ENCODE measurements at places on chromosomes 3 and 15. TPM values are rescaled to one million over a fixed set of nuclear protein-coding genes. Genes with fewer than 3 reads are reported as not detected.

The EXD1 gene
- total RNA-seq: 0.15 TPM

The BFSP2 gene
- 0.67 TPM for total RNA-seq

The C3orf52 gene
- 12.6 TPM for total RNA-seq

The SFMBT1 gene
- 24.4 TPM for total RNA-seq

- H3K36me3 ChIP-seq: no peaks in the 10 kb centered on the region
- no peak overlapping the region for H3K27ac ChIP-seq
- no peaks in the 10 kb centered on the region for H3K27me3 ChIP-seq
- no peak overlapping the region for H3K4me3 ChIP-seq
- no peaks in the 10 kb centered on the region for H3K4me1 ChIP-seq
Measured at GRCh38 chr15:25718169-25718536, 145.0 kb downstream of the ATP10A start.

DNA sequence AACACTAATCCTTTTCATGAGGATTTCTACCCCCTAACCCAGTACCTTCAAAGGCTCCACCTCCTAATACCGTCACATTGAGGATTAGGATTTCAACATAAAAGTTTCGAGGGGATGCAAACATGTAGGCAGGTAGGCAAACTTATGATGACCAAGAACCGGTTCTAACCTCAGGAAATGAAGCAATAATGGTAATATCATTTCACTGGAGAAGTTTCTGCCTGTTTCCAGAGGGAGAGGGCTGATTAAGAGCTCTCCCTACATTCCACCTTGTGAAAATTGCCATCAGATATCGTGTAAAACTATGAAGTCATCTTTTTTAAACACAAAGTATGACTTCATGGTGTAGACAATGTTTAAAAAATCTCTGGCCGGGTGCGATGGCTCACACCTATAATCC, 31.6 kb downstream of the NKIRAS1 start:
- H3K27ac ChIP-seq: no peak overlapping the region
- no peak for DNase-seq
- no peaks in the 10 kb centered on the region for H3K36me3 ChIP-seq
- peaks cover 11% of the 10 kb centered on the region for H3K4me1 ChIP-seq
- H3K27me3 ChIP-seq: no peaks in the 10 kb centered on the region

GRCh38 chr3:71127052-71127831, 456.3 kb downstream of the FOXP1 start:
- H3K27ac ChIP-seq: no peak overlapping the region
- no peak for DNase-seq
- H3K4me3 ChIP-seq: no peak overlapping the region
- no peaks in the 10 kb centered on the region for H3K27me3 ChIP-seq
- H3K36me3 ChIP-seq: no peaks in the 10 kb centered on the region

GRCh38 chr3:170207717-170208116, 14.5 kb upstream of the PRKCI start:
- H3K4me1 ChIP-seq: no peaks in the 10 kb centered on the region
- no peak overlapping the region for H3K27ac ChIP-seq
- H3K36me3 ChIP-seq: no peaks in the 10 kb centered on the region
- no peaks in the 10 kb centered on the region for H3K27me3 ChIP-seq

DNA sequence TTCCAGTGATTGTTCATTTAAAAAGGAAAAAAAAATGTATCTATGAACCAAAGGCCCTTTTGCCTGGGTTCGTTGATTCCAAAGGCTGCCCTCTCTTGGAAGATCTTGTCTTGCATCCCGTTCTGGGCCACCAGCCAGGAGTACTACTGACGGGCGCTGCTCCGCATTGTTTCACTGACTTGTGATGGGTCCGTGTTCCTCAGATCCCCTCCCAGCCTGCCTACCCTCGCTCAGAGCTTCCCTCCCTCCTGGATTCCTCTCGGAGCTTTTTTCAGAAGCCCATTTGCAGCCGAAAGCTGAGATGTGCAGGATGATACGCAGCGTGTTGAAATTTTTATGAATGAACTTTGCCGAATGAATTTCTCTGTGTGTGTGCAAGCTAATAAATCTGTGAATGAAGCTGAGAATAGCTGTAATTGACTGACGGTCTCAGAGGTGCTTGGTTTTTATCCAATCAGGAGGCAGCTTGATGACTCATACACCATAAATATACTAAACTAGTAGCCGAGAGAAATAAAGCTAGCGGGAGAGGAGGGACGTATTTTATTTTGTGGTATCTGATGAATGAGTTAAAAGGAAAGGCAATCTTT, at the start of gene SHC4:
TSS of gene SHC4 (minus strand) at position 396 of the 590 bp plus-strand sequence. CDS start 904 bp downstream, outside the sequence.
- H3K27ac ChIP-seq: no peak within 1 kb of the TSS
- peaks cover 6% of the 10 kb centered on the region for H3K4me1 ChIP-seq
- H3K4me3 ChIP-seq: peak within 1 kb of the TSS; percentile 35
- peaks cover 20% of the 10 kb centered on the region for H3K27me3 ChIP-seq

- DNase-seq: no peak
- H3K27me3 ChIP-seq: no peaks in the 10 kb centered on the region
- H3K36me3 ChIP-seq: no peaks in the 10 kb centered on the region
- peak overlapping the region; percentile 98 for H3K27ac ChIP-seq
- H3K4me3 ChIP-seq: 0 out of 2 replicates have a peak overlapping the region, but pooled peaks have one; percentile 1
Measured at GRCh38 chr15:88986949-88987590, 73.9 kb upstream of the MFGE8 start.

DNA sequence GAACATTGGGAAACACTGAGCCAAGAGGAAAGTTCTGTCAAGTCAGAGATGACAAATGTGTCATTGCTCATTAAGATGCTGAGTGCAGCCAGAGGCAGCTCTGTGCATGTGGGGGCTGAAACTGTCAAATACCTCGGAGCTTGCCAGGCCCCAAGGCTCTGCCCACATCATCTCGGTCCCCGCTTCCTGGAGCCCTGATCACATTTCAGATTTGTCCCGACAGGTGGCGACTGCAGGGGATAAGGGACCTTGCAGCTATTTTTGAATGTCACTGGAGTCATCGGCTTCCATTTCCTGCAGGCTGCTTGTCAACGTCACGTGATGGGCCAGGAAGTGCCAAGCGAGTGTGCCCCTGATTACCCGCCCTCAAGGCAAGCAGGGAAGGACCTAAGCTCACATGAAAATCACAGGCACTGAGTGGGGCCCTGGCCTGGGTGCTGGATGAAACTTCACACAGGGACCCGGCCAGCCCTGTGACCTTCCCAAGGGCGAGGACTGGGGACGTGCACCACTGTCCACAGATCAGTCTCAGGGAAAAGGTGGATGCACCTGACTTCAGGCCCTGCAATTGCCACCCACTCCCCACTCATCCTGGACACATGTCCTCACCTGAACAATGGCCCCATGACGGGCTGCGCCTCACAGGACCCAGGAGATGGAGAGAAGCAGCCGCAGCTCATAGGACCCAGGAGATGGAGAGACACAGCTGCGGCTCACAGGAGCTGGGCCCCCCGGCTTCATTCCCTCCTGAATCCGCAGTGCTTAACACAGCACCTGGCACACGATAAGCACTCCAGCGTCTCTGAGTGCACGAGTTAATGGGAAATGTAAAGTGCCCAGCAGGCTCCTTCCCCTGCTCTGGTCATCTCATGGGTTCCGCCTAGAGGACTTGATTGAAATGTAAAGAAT, 73.4 kb downstream of the NUP210 start:
- H3K4me1 ChIP-seq: no peaks in the 10 kb centered on the region
- H3K27me3 ChIP-seq: no peaks in the 10 kb centered on the region

DNA sequence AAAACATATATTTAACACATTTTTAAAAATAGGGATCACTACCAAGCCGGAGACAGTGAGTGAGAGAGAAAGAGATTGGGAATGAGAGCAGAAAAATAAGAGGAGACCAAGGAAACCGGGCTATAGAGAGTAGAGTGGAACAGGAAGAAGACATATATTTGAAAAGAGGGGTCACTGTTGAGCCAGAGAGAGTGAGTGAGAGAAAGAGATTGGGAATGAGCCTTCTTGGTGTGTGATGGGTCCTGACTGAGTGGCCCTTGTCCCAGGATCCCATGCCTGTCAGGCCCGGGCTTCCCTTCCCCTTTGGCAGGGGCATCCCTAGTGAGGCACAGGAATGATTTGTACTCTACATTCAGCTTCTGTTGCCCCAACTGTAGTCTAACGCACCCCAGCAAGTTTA, 646.6 kb downstream of the NTRK3 start:
- DNase-seq: no peak
- no peak overlapping the region for H3K27ac ChIP-seq
- no peaks in the 10 kb centered on the region for H3K36me3 ChIP-seq
- H3K4me1 ChIP-seq: no peaks in the 10 kb centered on the region
- no peaks in the 10 kb centered on the region for H3K27me3 ChIP-seq
- H3K4me3 ChIP-seq: no peak overlapping the region

- no peaks in the 10 kb centered on the region for H3K27me3 ChIP-seq
- H3K36me3 ChIP-seq: no peaks in the 10 kb centered on the region
- H3K4me1 ChIP-seq: peaks cover 12% of the 10 kb centered on the region
- peak overlapping the region; percentile 68 for H3K4me3 ChIP-seq
Measured at GRCh38 chr3:45596290-45596791, 1.8 kb downstream of the LIMD1 start.

DNA sequence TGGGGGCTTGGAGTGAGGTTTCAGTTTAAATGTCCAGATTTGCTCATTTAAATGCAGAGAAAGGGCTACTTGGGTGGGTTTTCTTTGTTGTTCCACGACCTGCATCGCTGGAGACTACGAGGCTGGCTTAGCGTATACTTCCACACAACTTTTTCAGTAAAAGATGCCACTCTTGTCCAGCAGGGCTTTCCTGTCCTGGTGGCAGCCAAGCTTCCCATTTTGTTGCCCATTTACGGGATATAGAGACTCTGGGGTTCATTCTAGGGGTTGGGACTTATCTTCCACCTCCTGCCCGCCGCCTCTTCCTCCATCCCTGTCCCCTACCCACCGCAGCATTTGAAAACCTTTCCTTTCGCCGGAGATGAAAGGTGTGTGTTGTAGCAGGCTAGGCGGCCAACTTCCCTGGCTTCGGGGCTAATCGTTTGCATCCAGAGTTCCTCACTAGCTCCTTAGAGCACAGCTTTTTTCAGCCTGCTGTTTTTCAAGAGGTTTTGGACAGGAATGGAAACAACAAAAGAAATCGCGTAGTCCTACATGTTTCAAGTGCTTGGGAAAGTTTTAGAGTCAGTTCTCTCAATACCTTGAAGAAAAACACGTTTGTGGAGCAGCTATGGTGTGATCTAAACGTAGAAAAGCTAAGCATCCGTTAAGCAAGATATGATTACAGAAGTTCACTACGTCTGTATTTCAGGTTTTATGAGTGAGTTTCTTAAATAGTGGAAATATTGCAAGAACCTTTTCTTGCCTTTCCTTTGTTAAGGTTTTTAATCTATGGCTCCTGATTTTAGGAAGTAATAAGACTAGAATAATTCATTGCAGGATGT, 843 bp downstream of the CHRNA5 start:
- no peaks in the 10 kb centered on the region for H3K36me3 ChIP-seq
- DNase-seq: peak; percentile 33
- peak overlapping the region; percentile 93 for H3K27ac ChIP-seq
- H3K4me3 ChIP-seq: peak overlapping the region; percentile 85

DNA sequence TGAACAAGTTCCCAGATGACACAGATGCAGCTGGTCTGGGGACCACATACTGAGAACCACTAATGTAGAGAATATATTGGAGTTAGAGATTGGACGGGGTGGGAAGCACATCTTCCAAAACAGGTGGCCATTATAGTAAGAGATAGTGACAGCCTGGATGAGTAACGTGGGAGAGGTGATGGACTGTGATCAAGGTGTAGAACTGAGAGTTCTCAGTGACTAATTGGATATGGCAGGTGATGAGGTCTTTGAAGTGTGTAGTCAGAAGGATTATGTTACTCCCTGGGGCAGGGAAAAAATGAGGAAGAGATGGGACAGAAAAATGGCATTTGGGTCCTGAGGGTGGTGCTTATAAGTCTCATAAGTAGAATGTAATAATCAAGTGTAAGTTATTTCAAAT, 66.6 kb downstream of the KCNMB2 start:
- H3K27ac ChIP-seq: no peak overlapping the region
- H3K36me3 ChIP-seq: no peaks in the 10 kb centered on the region
- H3K4me1 ChIP-seq: no peaks in the 10 kb centered on the region
- DNase-seq: no peak
- no peaks in the 10 kb centered on the region for H3K27me3 ChIP-seq

DNA sequence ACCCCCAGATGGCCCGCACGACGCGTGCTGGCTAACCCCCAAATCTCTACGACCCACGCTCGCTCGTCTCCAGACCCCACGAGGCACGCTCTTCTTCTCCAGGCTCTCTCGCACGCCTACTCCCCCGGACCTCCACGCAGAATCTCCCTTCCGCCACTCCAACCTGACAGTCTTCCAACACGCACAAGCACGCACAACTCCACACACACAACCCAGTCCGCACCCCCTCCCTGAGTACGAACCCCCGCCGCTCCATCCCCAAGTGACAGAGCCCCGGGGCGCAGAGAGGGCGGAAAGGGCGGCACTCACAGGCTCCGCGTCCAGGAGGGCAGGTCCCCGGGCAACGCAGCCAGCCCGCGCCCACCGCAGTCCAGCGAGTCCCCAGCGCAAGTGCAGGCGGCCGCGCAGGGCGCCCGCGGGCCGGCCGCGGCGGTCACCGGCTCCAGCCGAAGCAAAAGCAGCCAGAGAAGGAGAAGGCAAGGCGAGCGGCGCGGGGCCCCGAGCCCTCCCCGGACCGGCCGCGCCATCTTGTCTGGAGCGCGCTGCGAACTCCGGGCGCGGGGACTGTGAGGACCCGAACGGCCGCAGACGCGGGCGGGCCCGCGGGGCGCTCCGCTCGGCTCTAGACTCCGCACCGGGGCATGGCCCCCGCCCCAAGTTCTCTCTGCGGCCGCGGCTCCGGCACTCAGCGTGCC, 794 bp downstream of the LRIG1 start:
- peak overlapping the region; percentile 54 for H3K4me3 ChIP-seq
- peaks cover 8% of the 10 kb centered on the region for H3K27me3 ChIP-seq
- H3K27ac ChIP-seq: no peak overlapping the region

DNA sequence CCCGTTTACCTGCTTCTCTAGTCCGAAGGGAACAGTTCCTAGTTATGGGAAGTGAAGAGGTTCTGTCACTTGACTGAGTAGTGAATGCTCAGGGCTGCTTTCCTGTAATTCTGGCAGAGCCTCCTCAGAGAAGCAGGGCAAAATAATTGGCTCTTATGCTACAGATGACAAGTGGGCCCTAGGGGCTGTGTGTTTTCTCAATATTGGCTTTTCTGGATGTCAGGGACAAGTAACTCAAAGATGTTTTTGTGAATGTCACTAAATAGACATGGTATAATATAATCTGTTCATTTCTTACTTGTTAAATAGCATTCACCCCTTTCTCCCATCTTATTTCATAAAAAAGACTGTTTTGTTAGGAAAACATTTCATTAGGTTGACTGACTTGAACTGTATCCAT, 40.1 kb downstream of the SGO1 start:
- H3K27me3 ChIP-seq: no peaks in the 10 kb centered on the region
- H3K27ac ChIP-seq: no peak overlapping the region
- no peaks in the 10 kb centered on the region for H3K36me3 ChIP-seq
- H3K4me3 ChIP-seq: no peak overlapping the region
- DNase-seq: no peak
